Progenitor cell of endocrine pancreas (in vitro differentiated cells): ENCODE measurements at places on chromosomes 4 and X.

DNA sequence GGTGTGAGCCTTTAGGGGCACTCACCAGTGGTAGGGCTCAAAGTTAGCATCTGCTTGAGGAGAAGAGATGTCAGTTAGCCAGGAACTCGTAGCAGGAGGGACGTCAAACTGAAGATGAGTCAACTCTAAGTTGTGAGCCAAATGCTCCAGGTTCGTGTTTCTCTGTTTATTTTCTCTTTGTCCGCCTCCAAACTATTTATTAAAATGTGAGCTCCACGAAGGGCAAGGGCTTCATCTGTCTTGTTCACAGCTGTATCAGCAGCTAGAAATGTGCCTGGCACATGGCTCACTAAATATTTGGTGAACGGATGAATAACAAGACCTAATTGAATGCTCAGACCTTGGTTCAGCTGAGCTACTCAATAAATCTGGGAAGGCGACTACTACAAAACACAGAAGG lies 248.9 kb downstream of the BCOR start:
- no peak for DNase-seq

- DNase-seq, result no peak
Observed at GRCh38 chrX:53429755-53430154, 4.4 kb downstream of the HSD17B10 start.

- no peak for DNase-seq
Observed at GRCh38 chr4:186881521-186882220, 158.0 kb upstream of the FAT1 start.

DNA sequence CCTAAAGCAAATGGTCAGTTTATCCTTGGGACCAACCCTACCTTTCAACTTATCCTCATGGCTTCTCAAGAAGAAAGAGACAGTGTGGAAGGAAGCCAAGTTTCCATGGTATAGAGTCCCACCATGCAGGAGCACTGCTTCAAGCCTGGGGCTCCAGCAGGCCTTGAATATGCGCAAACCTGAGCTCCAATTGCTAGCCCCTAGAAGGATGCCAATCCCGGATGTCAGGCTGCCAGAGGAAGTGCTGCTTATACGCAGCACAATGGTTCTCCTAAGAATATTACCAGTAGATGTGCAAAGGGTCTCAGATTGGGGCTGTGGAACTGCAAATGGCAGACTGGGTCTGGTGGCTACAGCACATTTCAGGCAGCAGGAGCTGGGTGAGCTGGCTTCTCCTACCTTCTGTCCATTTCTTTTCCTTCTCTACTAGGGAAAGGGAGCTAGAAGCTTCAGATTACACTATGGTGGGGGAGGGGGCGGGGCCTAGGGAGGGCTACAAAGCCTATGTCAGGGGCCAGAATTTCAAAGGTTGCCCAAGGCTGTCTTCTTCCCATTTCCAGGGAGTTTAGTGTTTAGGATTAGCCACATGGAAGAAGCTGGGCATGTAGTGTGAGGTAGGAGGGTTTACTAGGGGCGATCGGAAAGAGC lies 40.7 kb upstream of the CITED1 start:
- no peak for DNase-seq

GRCh38 chrX:104568304-104568915 lies 2.4 kb downstream of the IL1RAPL2 start:
- no peak for DNase-seq

- no peak for DNase-seq
Observed at GRCh38 chrX:138885886-138886285, 174.4 kb upstream of the FGF13 start.
